ENCODE measurements at places on chromosomes 11 and 22.

DNA sequence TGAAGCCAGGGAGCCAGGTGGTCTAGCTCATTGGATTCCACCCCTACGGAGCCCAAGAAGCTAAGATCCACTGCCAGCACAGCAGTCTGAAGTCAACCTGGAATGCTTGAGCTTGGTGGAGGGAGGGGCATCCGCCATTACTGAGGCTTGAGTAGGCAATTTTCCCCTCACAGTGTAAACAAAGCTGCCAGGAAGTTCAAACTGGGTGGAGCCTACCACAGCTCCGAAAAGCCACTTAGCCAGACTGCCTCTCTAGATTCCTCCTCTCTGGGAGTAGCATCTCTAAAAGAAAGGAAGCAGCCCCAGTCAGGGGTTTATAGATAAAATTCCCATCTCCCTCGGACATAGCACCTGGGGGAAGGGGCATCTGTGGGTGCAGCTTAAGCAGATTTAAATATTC, 620.3 kb downstream of the NELL1 start:
- no peak for DNase-seq

DNA sequence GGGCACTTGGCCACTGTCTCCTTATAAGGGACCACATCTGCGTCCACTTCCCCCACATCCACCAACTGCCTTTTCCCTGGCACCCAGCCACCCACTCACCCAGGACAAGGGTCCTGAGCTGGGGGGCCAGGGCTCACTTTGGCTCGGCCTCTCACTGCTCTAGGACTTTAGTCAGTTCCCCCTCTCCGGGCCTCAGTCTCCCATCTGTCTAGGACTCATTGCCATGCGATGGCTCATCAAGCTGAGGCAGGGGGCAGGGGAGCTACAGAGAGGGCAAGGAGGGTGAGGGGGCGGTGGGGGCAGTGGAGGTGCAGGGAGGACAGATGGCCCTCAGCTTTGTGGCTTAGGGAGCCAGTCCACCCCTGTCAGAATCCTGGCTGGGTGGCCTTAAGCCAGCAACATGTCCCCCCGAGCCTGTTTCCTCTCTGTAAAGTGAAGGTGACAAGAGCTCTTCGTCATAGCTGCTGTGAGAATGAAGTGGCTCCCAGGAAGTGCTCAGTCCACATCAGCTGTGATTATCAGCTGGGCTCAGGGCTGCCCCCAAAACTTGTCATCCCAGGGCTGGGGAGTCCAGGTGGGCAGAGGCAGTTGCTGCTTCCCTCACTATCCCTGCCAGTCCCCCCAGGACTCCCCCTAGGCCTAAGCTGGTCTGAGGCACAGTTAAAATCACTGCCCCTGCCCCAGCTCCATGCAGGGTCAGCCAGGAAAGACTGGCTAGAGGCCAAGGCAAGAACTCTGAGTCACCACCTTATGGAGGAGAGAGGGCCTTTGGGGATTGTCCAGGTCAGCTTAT, 14.9 kb downstream of the RAC2 start:
- DNase-seq: no peak

DNA sequence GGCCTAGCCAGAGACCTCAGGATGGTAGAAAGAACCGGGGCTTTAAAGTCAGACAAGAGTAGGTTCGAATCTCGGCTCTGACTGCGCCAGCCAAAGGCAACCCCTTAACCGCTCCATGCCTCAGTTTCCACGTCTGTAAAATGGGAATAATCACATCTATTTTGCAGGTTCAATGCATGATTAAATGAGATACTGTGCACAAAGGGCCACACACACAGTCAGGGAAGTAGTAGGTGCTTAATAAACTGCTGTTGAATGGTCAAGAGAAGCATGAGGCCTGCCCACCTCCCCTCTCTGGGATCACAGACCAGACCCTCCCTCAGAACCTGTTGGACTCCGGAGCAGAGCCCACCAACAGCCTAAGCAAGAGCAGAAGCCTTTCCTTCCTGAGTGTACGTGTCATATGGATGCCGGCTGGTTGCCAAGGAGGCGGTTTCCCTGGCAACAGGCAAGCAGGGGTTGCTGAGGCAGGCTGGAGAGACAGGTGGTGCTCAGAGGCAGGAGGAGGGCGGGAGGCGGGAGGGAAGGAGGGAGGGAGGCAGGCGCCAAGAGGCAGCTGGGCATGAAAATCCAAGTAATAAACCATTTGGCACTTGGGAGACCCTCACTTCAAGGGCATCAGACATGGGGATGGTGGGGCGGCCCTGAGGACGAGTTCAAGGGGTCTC, 43.9 kb downstream of the NFAM1 start:
- no peak for DNase-seq

- no peak for DNase-seq
Observed at GRCh38 chr22:21055880-21056319, 10.2 kb downstream of the LRRC74B start.
